T-helper 2 cell treated with Interferon-gamma antibody and Interleukin-4, amounts not matched to agents 5 μg/mL and 100 μg/mL, for 36 hours (primary cell): ENCODE measurements at places on chromosomes 11 and 22.

DNA sequence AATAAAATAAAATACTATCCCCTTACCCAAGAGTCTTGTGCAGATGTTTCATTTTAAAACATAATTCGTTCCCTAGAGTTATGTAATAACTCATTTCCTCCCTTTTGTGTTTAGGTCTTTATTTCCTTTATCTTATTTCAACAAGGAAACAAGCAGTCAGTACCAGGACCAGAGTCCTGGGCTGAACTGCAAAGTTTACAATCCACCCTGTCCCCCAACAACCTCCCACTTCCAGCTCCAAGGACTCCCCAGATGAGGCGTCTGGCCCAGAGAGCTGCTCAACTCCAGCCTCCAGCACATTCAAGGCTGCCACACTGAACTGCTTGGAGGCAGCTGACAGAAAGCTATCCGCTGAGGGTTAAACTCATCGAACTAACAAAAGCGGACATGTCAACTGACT, 4.5 kb downstream of the POLDIP3 start:
- H3K27me3 ChIP-seq = no peaks in the 10 kb centered on the region
- no peak overlapping the region for H3K27ac ChIP-seq
- no peak overlapping the region for H3K4me3 ChIP-seq
- peaks cover 34% of the 10 kb centered on the region for H3K36me3 ChIP-seq
- DNase-seq = no peak

- peaks cover 39% of the 10 kb centered on the region for H3K4me1 ChIP-seq
- H3K4me3 ChIP-seq = peak overlapping the region; percentile 64
- no peaks in the 10 kb centered on the region for H3K36me3 ChIP-seq
- peak; percentile 23 for DNase-seq
- peaks cover 9% of the 10 kb centered on the region for H3K27me3 ChIP-seq
These were observed 19.7 kb downstream of the MYO7A start for GRCh38 chr11:77147668-77148321.

DNA sequence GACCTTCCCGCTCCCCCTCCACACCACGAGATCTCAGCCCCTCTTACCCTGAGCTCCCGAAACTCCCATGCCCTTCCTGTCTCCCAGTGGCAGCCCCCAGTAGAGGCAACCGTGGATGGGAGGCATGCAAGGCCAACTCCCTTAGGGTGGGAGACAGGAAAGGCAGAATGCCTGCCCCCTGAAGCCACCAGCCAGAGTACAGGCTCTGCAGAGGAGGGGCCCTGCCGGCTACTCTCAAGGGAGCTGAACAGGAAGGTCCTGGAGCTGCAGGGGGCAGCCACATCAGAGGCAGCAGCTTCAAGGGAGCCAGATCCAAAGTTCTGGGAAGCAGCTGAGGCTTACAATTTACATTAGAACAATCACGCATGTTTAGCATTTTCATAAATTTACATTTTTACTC, 38.3 kb downstream of the PDE2A start:
- no peak for DNase-seq
- H3K4me1 ChIP-seq = no peaks in the 10 kb centered on the region
- no peak overlapping the region for H3K4me3 ChIP-seq
- H3K36me3 ChIP-seq = no peaks in the 10 kb centered on the region

GRCh38 chr11:7609015-7609414, 64.3 kb downstream of the CYB5R2 start:
- H3K4me3 ChIP-seq = no peak overlapping the region
- H3K4me1 ChIP-seq = no peaks in the 10 kb centered on the region
- H3K27ac ChIP-seq = no peak overlapping the region
- H3K36me3 ChIP-seq = no peaks in the 10 kb centered on the region
- DNase-seq = no peak
- H3K27me3 ChIP-seq = peaks cover 11% of the 10 kb centered on the region

- H3K27ac ChIP-seq = no peak overlapping the region
- H3K36me3 ChIP-seq = no peaks in the 10 kb centered on the region
- DNase-seq = no peak
- peaks cover 52% of the 10 kb centered on the region for H3K27me3 ChIP-seq
- peak overlapping the region; percentile 91 for H3K4me3 ChIP-seq
These were observed 1.3 kb upstream of the CLCF1 start for GRCh38 chr11:67374571-67375281.

DNA sequence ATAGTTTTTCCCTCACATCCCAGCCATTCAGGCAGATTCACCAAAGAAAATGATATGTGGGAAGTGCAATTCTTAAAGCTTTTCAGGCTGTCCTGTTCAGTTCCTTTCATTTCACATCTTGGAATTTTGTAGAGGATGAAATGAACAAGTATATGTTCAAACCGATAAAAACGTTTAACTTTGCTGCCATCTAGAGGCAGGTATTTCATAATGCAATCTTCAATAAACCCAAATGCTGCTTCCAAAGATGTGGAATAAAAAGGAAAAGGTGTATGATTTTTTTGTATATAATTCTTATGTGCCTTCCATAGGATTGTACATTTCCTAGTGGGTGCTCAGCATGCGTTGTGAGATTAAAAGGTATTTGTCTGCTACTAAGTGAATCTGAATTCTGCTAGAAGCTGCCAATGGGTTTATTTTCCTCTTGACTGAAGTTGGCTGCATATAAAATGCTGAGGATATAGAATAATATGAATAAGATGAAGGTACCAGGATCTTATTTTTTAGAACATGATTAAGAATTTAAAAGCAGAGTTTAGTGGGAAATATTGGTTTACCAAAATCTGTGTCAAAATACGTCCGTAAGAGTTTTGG, 199.3 kb downstream of the PGR start:
- DNase-seq = no peak
- H3K4me3 ChIP-seq = no peak overlapping the region
- peaks cover 3% of the 10 kb centered on the region for H3K4me1 ChIP-seq
- no peak overlapping the region for H3K27ac ChIP-seq

GRCh38 chr11:82267186-82267585, 466.5 kb downstream of the FAM181B start:
- H3K4me1 ChIP-seq = no peaks in the 10 kb centered on the region
- H3K4me3 ChIP-seq = no peak overlapping the region

GRCh38 chr11:70886676-70887541, 365.5 kb downstream of the SHANK2 start:
- no peak for DNase-seq
- H3K27me3 ChIP-seq = no peaks in the 10 kb centered on the region
- H3K4me1 ChIP-seq = no peaks in the 10 kb centered on the region
- no peaks in the 10 kb centered on the region for H3K36me3 ChIP-seq

- no peak for DNase-seq
- peaks cover 20% of the 10 kb centered on the region for H3K27me3 ChIP-seq
- H3K27ac ChIP-seq = no peak overlapping the region
- peaks cover 34% of the 10 kb centered on the region for H3K4me1 ChIP-seq
- H3K36me3 ChIP-seq = peaks cover 19% of the 10 kb centered on the region
- H3K4me3 ChIP-seq = peak overlapping the region; percentile 96
These were observed 1.6 kb upstream of the GSTP1 start for GRCh38 chr11:67582011-67582410.

- no peaks in the 10 kb centered on the region for H3K27me3 ChIP-seq
- DNase-seq = no peak
- H3K36me3 ChIP-seq = no peaks in the 10 kb centered on the region
- H3K27ac ChIP-seq = no peak overlapping the region
These were observed 833.5 kb downstream of the KCNA4 start for GRCh38 chr11:29183301-29183700.

DNA sequence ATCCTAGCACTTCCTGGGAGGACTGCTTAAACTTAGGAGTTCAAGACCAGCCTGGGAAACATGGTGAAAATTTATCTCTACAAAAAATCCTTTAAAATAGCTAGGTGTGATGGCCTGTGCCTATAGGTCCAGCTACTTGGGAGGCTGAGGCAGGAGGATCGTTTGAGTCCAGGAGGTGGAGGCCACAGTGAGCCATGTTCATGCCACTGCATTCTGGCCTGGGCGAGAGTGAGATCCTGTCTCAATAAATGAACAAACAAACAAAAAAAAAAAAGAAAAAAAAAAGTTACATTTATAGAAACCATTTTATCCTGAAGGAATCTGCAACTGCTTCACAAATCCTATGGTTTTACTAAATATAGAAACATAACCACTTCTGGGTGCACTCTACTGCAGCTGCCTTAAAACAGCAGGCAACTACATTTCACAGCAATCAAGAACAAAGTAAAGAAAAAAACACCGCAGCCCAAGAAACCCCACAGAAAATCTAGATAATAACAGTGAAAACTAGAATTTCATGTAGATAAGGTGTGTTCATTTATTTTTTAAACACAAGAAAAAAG, 75.9 kb upstream of the GAB2 start:
- no peak overlapping the region for H3K27ac ChIP-seq
- no peak overlapping the region for H3K4me3 ChIP-seq
- H3K4me1 ChIP-seq = no peaks in the 10 kb centered on the region
- no peak for DNase-seq
- no peaks in the 10 kb centered on the region for H3K27me3 ChIP-seq
- H3K36me3 ChIP-seq = peaks cover 22% of the 10 kb centered on the region

GRCh38 chr11:71124127-71124526, 128.2 kb downstream of the SHANK2 start:
- no peak overlapping the region for H3K4me3 ChIP-seq
- no peak overlapping the region for H3K27ac ChIP-seq
- H3K4me1 ChIP-seq = no peaks in the 10 kb centered on the region

GRCh38 chr11:65212226-65212801, 30.6 kb downstream of the CAPN1 start:
- peaks cover 14% of the 10 kb centered on the region for H3K4me1 ChIP-seq
- DNase-seq = no peak
- H3K27me3 ChIP-seq = no peaks in the 10 kb centered on the region
- peaks cover 9% of the 10 kb centered on the region for H3K36me3 ChIP-seq
- H3K4me3 ChIP-seq = no peak overlapping the region
